RCC 7860 (cell line): ENCODE measurements at places on chromosomes 3 and 15.

DNA sequence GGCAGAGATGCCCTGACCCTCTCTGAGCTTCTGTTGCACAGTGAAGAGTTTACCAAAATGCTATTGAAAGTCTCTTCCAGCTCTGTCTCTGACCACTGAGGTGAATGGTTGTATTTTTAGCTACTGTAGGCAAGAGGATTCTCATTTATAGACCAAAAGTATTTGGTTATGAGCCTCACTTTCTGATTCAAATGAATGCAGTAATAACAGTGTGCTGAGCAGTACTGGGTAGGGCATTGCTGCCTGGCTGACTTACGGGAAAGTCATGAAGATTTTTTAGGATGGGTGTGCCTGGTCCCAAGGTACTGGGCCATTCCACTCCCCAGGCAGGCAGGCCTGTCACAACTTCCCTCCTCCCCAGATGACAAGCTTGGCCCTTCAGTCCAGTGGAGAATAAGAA, 15.5 kb downstream of the PLA1A start:
- DNase-seq = no peak

DNA sequence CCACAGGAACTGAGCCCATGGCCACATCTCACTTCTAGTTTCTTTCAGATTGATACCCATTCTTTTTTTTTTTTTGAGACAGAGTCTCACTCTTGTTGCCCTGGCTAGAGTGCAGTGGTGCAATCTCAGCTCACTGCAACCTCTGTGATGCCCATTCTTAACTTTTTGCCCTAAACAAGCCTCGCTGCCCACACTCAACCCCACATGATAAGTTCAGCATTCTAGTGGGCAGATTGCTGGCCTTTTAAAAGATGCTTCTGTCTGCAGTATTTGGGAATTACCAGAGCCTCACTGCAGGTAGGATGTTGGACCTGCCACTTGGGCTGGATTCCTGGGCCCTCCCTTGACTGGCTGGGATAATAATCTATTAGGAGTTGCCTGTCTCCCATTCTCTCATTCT, 51.0 kb downstream of the TRANK1 start:
- DNase-seq = no peak

- no peak for DNase-seq
Observed at GRCh38 chr3:39724233-39724846, 85.1 kb upstream of the MYRIP start.

- DNase-seq = peak; percentile 57
Observed at GRCh38 chr3:99920481-99921376, 103.1 kb downstream of the CMSS1 start.

GRCh38 chr3:159798951-159799350, 189.7 kb upstream of the IL12A start:
- DNase-seq = peak; percentile 77

DNA sequence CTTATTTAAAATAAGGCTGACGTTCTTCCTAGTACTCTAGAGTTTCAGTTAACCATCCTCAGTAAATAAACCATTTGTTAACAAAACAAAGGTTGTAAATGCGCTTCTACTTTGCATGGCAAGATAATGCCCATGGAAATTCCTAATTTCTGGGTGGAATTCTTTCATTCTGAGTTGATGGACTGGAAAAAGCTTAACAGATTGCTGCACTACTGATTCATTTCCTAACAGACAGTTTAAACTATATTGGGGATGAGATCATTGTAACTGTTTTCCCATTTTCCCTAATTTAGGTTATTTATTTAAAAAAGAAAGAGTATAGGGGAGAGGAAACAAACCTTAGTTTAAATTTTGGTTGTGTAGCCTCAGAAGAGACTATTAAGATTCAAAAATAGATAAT, 342.2 kb downstream of the NLGN1 start:
- DNase-seq = no peak

DNA sequence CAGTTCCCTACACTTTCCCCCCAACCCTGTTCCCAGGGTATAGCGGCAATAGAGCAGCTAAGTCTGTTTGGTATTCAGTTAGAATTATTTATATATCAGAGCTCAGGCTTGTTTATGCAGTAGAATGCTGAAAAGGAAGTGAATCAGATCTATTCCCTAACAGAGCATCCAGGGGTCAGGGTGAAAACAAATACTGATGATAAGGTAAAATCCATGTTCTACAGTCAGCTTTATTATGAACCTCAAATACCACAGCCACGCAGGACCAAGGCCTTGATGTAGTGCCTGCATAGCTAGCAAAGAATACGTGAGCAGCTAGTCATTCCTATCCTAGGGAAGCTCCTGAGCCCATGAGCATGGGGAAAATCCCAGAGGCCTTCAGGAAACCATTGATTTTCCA, 229.7 kb upstream of the ICE2 start:
- DNase-seq = no peak

DNA sequence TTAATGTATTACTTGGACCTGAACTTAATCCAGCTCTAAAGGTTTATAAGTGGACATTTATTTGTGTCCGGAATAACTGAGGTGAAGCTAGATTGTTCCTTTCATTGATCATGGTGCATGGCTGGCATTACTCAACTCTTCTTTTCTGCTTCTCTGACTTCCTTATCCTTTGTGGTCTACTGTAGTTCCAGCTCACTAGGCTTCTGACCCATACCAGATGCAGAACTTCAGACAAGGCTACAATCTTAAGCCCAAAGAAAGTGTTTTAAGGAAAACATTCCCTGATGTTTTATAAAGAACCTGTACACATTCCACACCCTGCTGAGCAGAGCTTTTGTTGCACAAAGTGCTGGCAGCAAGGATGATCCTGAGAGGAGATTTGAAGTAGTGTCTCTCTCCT, 250.8 kb upstream of the TGFBR2 start:
- DNase-seq = peak; percentile 84

GRCh38 chr15:88989578-88989977, 76.4 kb upstream of the MFGE8 start:
- peak; percentile 51 for DNase-seq

- DNase-seq = peak; percentile 36
Observed at GRCh38 chr15:94234300-94234699, 2.9 kb downstream of the MCTP2 start.

DNA sequence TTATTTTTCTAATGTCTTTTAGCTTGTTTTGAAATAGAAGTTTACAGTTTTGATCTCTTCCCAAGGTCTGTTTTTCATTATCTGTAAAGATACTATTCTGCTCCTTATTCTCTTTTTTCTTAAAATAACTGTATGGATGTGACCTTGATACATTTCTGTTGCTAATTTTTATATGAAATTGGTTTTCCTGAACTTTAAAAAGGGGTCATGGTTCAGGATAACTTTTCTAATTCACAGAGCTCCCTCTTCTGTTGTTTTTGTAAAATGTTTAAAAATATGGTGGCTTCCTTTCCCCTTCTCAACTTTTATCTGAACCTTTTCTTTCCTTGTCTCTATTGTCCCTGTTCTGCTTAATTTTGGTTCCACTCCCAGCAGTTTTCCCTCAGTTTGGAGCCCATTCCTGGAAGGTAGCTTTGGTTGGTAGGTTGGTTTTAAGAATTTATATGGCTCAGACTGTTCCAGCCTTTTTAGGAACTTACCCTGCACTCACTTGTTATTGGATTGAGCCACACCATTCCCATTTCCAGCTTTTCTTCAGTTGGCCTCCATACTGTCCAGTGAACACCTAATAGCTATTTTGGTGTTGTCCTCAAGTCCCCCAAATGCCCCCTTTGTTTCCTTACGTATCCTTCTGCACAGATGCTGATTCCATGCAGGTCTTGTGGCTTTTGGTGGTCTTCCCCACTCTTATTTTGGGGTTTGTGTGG, 70.3 kb downstream of the SLMAP start:
- no peak for DNase-seq

- DNase-seq = no peak
Observed at GRCh38 chr3:135157045-135157740, 362.1 kb downstream of the EPHB1 start.

- no peak for DNase-seq
Observed at GRCh38 chr3:124780761-124781475, 50.7 kb downstream of the UMPS start.

DNA sequence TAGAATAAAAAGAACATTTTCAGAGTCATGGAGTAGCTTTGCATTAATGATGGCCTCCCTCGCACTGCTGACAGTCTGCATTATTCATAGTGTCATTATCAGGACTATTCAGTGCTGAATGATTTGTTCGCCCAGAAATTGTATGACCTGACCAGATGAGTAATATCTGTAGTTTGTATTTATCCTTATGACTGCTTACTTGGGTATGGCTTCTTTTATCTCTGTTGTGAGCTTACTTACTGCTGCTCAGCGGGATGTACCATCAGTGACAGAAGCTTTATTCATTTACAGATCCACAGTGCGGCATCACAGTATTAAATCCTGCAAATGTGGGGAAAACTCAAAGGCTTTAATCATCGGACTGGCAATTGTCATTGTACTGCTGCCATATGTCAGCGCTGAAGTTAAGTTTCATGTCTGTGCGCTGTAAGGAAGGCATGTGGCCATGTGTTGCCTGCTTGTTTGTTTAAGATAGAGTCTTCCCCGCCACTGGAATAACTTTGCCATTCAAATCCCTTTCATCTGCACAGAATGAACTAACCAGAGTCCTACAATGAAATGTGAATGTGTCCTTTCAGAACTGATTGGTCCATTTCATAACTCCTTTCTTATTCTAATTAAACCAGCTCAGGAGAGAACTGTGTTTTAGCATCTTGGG, 262.2 kb downstream of the CHL1 start:
- no peak for DNase-seq

DNA sequence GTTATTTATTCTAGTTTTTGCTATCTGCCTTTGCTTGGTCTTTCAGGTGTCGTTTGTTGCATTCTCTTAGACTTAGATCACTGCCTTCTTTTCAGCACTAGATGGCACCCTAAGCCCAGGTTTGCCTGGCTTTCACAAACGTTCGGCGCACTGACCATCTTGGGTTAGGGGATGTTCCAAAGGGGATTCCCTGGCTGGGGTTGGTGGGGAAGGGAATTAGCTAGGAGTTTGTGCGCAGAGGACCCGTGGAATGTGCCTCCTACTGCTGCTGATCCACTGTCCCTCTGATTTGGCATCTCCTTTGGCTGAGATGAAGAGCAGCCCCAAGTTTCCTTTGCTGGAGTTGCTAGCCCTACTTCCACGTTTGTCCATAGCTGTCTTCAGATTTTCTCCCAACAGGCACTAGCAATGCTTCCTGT, 33.9 kb downstream of the PFN2 start:
- peak; percentile 34 for DNase-seq

- no peak for DNase-seq
Observed at GRCh38 chr3:140883428-140884040, 58.1 kb upstream of the SLC25A36 start.

- peak; percentile 76 for DNase-seq
Observed at GRCh38 chr3:58683466-58683865, 16.9 kb upstream of the FAM3D start.

GRCh38 chr15:72227192-72227586, 3.8 kb downstream of the PKM start:
- DNase-seq = peak; percentile 90

GRCh38 chr3:195008816-195009215, 262.1 kb downstream of the XXYLT1 start:
- DNase-seq = no peak

DNA sequence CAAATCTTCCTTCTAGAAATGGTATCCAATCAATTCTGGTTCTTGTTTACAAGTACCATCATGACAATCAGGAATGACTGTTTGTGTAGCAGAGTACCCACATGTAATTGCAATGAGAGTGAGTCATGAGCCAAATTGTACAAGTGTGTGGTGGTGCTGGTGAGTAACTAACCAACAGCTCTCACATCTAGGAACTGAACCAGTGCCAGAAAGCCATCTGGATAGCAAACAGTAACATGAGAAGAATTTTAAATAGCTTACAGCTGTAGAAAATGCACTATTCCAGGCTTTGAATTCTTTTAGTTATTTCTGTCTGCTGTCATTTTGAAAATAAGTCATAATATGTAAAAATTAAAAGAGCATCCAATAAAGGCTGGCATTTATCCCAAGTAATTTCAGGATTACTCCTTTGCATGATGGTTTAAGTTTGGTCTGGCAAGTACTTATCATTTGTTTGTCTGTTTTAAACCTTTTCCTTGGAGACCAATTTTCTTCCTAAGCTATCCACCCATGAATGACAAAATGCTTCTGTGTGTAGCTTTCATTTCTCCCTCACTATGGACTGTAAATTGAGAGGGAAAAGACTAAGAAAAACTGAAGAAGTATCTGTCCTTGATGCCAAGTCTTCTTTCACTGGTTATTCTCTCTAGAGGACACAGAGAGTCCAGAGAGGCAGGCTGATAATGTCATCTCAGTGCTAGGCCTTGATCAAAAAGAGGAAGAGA, 60.0 kb downstream of the PIK3CB start:
- DNase-seq = peak; percentile 83

DNA sequence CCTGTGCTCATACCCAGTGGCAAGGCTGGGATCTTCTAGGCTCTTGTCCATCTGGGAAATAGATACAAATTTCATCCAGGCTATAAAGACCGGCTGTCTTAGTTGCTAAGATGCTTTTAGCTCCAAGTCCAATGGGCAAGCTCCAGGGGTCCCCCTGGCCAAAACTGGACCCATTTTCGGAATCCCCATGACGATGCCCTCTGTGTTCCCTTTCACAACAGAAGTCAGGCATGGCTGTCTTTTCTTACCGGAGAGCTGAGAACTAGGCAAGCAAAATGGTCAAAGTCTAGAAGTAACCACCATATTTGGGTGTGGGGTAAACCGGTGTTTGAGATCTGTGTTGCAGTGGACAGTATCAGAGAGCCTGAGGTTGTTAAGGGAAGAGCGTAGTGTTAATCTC, 1.0 kb downstream of the GLYCTK start:
- DNase-seq = no peak

GRCh38 chr3:110902453-110903085, 169.0 kb upstream of the NECTIN3 start:
- no peak for DNase-seq

DNA sequence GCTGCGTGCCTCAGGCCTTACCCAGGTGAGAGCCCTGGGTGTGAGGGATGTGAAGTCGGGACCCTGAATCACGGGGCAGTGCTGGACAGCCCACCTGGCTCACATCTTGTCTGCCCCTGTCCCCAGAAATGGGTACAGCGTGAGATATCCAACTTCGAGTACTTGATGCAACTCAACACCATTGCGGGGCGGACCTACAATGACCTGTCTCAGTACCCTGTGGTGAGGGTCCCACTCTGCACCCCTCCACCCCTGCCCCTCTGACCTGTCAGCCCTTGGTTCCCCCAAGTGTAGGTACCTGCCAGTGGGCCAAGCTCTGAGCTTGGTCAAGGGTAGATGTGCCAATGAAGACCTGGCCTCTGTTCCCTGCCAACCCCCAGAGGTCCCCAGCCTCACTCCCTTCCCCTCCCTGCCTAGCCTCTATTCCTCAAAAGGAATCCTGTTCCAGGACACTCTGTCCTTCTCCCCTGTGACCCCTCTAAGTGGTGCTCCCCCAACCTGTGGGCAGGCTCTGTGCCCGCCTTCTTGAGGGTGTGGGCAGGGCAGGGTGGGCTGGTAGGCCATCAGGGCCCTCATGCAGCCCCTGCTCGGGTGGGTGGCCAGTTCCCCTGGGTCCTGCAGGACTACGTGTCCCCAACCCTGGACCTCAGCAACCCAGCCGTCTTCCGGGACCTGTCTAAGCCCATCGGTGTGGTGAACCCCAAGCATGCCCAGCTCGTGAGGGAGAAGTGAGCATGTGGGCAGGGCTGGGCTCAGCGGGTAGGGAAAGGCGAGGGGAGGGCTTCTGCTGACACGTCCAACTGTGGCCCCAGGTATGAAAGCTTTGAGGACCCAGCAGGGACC, 25.1 kb downstream of the NBEAL2 start:
- no peak for DNase-seq
